Activated T-cell treated with anti-CD3 and anti-CD28 coated beads for 1 hour (primary cell): ENCODE measurements at places on chromosomes 2 and 18.

DNA sequence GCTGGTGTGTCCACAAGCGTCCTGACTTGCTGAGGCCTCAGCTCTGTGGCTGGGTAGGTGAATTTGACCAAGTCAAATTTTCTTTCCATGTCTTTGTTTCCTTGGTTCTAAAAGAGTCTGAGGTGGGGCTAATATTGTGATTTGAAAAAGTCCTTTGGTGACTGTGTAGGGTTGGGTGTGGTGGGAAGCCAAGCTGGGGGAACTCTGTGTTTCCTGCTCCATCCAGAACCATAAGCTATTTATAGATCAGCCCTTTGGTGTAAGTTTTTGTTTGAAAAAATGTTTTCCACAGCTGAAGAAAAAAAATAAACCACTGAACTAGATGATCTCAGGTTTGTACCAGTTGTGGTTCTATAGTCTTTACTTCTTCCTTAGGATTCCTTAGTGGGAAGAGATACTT, 462.7 kb downstream of the TGIF1 start:
- no peak for DNase-seq

- DNase-seq: no peak
Observed at GRCh38 chr2:120754067-120754960, 18.6 kb downstream of the GLI2 start.

DNA sequence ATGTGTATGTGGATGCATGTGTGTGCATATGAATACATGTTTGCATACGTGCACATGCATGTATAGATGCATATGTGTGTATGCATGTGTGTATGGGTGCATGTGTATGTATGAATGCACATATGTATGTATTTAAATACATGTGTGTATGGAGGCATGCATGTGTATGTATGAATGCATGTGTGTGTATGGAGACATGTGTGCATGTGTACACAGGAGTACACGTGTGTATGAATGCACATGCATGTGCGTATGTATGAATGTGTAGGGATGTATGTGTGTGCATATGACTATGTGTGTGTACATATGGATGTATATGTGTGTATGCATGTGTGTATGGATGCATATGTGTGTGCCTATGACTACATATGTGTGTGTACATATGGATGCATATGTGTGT, 51.9 kb downstream of the DCDC2C start:
- no peak for DNase-seq

GRCh38 chr2:95315801-95316411, 18.8 kb downstream of the KCNIP3 start:
- DNase-seq: no peak

DNA sequence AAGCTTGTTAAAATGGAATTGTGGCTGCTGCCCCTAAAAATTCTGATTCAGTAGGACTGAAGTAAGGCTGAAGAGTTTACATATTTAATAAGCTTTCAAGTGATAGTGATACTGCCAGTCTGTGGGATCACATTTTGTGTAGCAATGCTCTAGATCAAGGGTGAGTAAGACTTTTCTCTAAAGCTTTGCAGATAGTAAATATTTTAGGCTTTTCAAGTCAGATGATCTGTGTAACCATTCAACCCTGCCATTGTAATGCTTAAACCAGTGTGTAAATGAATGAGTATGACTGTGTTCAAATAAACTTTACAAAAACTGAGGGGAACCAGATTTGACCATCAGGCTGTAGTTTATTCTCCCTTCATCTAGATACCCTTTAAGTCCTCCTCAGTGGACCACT, 92.7 kb downstream of the PIK3C3 start:
- DNase-seq: no peak

- no peak for DNase-seq
Observed at GRCh38 chr18:65938592-65939372, 188.0 kb downstream of the CDH7 start.

DNA sequence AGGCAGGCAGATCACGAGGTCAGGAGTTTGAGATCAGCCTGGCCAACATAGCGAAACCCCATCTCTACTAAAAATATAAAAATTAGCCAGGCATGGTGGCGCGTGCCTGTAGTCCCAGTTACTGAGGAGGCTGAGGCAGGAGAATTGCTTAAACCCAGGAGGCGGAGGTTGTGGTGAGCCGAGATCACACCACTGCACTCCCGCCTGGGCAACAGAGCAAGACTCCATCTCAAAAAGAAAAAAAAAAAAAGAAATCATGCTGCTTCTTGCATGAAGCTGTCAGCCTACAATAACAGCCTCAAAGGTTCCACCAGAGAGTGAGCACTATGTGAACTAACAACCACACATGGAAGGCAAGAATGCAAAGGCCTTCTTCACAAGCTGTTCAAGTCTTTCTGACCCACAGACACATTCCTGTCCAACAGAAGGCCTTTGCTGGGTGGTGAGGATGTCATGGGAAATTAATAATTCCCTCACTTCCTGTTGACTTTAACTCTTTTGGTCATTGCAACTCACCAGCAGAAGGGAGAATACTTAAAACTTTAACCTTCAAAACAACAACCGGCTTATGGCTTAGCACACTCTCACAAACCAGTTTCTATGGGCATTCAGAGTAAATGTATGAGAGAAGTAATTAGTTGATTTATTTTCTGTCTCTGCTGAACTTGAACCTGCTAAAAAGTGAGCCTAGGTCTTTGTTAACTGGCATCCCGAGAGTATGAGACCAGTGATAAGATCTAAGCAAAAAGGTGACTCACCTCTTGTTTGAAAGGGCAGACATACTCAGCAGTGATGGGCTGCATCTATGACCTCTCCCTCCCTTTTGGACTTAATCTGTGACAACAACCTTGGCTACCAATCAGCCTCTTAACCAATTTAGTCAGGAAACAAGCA, 11.8 kb downstream of the PLEKHM3 start:
- DNase-seq: no peak

- no peak for DNase-seq
Observed at GRCh38 chr2:23346781-23347180, 38.2 kb upstream of the KLHL29 start.

GRCh38 chr2:77666251-77666980, 144.2 kb upstream of the LRRTM4 start:
- no peak for DNase-seq

GRCh38 chr2:134988994-134989605, 58.1 kb downstream of the MAP3K19 start:
- DNase-seq: no peak

GRCh38 chr2:39429746-39430145, 7.3 kb downstream of the MAP4K3 start:
- DNase-seq: no peak

DNA sequence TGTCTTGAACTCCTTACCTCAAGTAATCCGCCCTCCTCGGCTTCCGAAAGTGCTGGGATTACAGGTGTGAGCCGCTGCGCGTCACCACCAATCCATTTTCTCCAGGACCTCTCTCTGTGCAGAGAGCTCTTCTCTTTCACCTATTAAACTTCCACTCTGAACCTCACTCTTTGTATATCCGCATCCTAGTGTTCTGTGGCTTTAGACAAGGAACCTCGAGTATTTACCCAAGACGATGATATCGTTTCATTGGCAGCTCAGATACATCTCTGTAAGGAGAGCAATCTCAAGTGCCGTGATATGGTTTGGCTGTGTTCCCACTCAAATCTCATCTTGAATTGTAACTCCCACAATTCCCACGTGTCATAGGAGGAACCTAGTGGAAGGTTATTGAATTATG, 15.1 kb upstream of the WDR33 start:
- no peak for DNase-seq

DNA sequence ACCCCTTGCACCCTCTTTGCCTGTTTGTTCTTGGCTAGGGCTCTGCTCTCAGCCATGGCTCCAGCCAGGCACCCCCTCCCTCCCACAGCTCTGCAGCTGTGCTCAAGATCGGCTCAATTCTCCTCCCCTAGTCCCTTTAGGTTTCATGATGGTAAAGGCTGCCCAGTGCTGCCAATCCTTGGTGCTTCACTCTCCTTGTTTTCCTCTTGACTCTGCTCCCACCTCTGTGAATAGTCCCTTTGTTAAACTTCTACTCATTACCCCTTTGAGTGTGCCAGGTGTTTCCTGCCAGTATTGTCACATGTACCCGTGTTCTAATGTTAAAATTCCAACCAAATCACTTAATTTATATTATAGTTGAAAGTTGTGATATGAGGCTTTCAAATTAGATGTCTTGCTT, 101.0 kb upstream of the CERS6 start:
- DNase-seq: no peak

DNA sequence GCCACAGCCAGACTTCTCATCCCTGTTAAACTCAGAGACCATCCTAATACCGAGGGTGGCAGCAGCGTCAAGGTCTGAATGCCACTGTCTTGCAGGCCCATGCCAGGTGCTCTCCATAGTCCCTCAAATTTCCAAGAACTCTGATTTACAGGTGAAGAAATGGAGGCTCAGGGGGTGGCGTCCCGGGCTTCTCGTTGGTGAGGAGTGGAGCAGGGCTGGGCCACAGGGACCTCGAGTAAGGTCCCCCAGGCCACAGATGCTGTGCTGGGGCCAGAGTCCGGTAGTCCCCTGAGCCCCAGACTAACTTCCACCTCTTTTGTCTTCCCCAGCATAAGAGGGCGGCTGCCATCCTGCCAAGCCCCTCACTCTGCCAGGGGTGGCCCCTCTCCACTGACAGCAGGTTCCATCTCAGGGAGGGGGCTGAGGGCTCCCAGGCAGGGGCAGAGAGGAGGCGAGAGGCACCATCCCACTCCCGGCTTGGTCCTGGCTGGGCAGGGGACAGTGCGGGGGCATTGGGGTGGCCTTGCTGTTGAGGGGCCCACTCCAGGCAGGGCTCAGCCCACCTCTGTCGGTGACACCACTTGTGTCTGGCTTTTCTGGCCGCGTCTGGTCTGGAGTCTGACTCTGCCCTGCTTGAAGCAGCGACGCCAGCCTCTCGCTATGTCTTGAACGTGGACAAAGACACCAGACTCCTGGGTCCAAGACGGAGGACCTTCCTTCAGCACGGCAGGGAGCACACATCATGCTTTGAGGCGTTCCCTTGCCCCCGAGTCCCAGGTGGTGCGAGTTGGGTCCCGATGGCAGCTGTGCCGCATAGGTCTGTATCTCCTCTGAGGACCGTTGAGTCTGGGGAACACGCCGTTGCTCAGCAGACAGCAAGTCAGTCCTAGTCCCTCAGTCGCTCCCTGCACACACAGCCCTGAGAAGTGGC, 15.9 kb upstream of the KLHL30 start:
- no peak for DNase-seq

DNA sequence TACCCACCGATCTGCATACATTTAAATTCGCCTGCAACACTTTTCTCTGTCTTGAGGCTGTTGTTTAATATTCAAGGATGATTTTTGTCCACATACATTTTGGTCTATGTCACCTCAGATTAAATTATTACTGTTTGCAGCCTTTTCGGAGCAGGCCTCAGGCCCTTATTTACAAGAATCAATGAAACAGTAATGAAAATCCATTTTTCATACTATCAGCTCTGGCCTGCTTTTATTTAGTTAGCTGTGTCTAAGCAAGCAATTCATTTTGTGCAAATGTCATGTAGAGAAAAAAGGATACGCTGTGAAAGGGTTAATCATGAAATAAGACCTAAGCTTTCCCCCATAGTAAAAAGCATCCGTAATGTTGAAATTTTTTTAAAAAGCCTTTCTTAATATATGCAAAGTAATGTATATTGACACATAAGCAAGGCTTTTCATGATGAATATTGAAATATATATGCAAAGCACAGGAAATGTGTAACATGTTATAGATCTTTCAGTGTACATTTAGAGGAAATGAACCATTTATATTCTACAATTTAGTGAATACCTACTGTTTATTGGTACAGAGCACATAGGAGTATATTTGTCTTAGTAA, 1135.3 kb upstream of the ZEB2 start:
- DNase-seq: no peak

DNA sequence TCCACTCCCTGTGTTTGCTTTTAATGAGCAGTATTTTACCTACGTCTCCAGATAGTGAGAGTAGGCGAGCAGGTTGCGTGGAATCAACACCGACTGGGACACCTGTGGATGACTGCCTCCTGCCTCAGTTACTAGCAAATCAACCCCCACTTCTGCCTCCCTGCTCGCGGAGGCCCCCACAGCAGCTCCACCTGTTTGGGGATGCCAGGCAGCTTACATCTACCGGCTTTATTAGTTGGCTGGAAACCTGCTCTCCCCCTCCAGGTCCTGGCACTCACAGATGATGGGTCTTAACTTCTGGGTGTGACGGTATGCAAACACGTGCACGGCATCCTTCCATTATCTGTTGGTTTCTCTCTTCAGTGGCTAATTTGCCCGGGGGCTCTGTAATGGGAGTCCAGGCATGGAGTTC, 164.4 kb upstream of the SESTD1 start:
- no peak for DNase-seq

DNA sequence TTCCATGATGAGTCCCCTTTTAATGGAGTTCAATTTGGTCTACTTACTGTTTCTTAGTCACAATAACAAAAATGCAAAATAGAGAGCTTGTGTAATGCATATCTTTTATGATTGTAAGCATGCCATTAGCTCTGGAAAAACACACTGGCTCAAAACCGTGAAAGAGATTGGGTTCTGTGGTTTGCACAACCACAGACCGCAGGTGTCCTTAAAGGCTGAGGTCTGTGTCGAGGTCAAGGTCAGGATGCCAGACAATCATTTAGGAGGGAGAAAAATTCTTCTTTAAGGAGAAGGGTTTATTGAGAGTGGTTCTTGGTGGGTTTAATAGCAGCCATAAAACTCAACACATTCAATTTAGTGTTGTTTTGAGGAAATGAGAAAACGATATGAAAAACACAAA, 487.2 kb downstream of the GALR1 start:
- no peak for DNase-seq

GRCh38 chr2:32738939-32739338, 111.1 kb downstream of the TTC27 start:
- no peak for DNase-seq

- no peak for DNase-seq
Observed at GRCh38 chr18:10755855-10756254, 230.0 kb downstream of the NAPG start.

DNA sequence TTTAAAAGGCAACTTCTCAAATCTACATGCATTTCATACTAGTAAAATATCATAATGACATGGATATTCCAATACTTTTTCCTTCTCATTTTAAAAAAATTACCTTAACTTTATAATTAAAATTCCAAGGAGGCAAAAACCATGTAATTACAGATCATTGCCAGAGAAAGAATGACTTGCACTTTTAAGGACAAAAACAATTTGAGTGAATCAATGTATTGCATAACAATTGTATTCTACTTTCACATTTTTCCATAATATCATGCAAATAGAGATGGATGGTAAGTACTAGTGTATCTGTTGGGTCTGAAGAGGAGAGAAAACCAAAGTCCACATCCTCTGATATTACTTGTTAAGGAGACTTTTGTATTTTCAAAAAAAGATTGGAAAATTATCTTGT, 89.5 kb upstream of the NCK2 start:
- DNase-seq: no peak

- no peak for DNase-seq
Observed at GRCh38 chr2:199458009-199458805, 468 bp upstream of the SATB2 start.
